ENCODE measurements at places on chromosomes 7 and 10.
A peak's percentile ranks its signal among the peaks of the same experiment; 100 is the strongest.

DNA sequence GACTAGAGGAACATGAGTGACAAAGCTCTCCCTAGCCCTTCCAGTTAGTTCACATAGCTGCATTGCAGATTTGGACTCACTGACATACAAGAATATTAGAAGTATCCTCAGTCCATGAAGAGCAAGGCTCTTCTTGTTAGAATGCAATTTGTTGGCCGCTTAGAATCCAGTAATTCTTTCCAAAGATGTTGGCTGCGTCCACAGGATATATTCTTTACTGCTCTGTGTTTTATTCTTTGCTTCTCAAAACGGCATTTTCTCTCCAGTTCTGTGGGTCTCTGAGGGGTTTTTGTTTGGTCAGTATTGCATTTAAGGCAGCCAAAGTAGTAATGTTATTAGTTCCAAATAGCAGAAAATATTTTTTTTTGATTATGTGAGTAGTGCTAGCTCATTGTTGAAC is 588.6 kb downstream of the DNAJB9 start:
- DNase-seq, result no peak

DNA sequence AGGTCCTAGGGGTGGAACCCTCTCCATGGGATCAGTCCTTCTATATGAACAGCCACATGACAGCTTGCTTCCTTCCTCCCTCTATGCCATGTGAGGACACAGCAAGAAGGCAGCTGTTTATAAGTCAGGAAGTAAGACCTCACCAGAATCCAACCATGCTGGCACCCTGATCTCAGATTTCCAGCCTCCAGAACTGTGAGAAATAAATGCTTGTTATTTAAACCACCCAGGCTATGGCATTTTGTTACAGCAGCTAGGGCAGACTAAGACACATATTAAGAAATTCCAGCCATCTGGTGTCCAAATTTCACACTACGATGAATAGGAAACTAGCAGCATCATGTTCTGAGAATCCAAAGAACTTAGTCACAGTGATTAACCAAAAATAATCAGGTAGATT is 140.1 kb downstream of the ZFAND4 start:
- no peak for DNase-seq

DNA sequence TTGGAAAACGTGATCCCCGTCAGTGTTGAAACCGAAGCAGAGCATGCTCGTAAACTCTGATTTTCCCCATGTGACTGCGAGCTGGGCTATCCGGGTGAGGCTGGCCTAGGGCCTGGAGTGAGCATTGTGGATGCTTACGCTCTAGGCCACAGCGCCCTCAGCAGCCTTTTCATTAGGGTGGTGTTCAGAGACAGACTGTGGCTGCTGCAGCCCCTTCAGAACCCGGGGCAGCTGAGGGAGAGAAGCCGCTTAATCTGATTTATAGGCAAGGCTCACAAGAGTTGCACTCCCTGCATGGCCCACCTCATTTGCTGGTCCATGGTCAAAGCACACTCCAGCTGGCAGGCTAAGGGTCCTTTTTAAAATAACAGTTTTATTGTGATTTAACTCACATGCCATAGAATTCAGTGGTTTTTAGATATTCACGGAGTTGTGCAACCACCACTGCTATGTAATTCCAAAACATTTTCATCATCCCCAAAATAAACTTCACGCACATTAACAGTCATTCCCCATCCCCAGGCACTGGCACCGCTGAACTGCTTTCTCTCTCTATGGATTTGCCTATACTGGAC is 72.5 kb downstream of the SYPL1 start:
- DNase-seq, result peak; percentile 92

DNA sequence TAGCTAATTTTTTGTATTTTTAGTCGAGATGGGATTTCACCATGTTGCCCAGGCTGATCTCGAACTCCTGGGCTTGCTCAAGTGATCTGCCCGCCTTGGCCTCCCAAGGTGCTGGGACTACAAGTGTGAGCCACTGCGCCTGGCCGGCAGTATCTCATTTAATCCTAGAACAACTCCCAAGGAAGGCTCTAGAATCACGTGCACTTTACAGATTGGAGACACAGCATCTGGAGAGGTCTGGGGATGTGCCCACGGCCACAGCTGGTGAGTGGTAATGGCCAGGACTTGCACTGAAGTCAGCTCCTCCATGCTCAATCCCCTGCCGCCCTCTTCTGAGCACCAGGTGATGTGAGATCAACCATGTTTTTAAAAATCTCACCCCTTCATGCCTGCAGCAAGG is 43.1 kb downstream of the CARD11 start:
- DNase-seq, result no peak

DNA sequence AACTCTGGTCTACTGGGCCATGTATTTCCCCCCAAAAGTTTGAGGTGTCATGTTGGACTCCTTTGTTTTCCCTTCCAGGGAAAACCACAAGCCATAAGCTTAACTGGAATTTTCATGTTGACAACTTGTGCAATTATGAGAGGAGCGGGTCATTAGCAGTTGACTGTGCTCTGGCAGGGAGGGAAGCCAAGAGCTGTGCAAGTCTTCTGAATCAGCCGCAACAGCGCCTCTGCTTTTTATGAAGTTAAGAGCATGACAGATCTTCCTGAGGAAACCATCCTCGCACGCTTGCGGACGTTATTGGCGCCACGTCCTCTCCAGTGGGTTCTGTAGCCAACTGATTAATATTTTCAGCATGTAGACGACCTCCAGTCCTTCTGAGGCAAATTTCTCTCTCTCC is 148.7 kb upstream of the MKI67 start:
- no peak for DNase-seq

DNA sequence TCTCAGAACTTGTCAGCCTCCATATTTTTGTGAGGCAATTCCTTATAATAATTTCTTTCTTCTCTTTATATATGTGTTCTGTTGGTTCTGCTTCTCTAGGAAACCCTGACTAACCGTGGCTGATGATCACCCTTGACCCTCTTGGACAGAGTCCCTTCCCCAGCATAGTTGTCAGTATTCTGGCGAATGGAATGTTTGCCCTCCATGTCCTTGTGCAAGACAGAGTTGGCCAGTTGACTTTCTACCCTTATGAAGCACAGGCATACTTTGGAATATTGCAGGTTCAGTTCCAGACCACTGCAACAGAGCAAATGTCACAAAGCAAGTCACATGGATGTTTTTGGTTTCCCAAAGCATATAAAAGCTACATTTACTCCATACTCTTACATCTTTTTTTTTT is 297.7 kb upstream of the SHH start:
- no peak for DNase-seq

- no peak for DNase-seq
These were observed 217.7 kb upstream of the MTPN start for GRCh38 chr7:136194878-136195277.

GRCh38 chr10:71795248-71795647 is 21.9 kb upstream of the VSIR start:
- DNase-seq, result peak; percentile 23

GRCh38 chr10:6924166-6924565 is 344.1 kb upstream of the PRKCQ start:
- peak; percentile 18 for DNase-seq

GRCh38 chr7:129149511-129149910 is 5.0 kb downstream of the TSPAN33 start:
- no peak for DNase-seq

DNA sequence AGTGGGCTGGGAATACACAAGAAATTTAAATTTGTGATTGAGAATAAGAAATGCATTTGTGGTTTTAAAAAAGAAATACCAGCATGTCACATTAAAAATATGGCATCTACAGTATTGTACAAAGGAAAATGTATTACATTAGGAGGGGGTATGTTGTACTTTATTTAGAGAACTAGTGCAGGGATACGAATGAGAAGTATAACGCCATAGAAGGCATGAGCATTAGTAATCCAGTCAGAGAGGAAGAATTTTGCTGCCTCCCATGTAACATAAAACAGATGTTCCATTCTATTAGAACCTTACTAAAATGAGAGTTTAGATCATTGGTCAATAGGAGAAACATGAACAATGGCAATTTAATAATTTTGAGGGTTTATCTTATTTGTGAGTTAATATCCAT is 182.2 kb downstream of the ADK start:
- peak; percentile 85 for DNase-seq

- DNase-seq, result no peak
These were observed 4.5 kb downstream of the POP7 start for GRCh38 chr7:100710452-100710851.

Measured in IMR-90 (cell line).